ENCODE measurements at places on chromosomes 1 and 21.

- no peak for DNase-seq
Observed at GRCh38 chr1:24895511-24895910, 34.6 kb downstream of the RUNX3 start.

GRCh38 chr1:6688001-6688400 is 13.6 kb downstream of the DNAJC11 start:
- DNase-seq = no peak

DNA sequence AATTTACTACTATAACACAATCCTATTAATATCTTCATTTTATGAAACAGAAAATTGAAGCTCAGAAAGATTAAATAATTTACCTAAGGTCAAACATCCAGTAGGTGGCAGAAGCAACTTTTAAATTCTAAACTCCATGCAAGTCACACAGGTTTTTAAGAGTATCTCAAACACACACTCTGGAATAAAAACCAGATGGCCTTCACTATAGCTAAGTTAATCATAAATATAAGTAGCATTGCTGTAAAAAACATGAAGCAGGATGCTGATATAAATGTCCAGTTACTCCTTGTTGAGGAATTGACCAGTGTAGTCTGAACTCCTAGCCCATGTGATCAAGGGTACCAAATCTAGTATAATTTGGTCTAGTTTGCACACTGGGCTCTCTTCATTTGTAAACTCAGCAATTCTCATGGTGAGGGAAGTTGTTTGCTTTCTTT is 9.4 kb upstream of the FMO3 start:
- DNase-seq = no peak

GRCh38 chr21:46545363-46545762 is 59.5 kb downstream of the S100B start:
- no peak for DNase-seq

- no peak for DNase-seq
Observed at GRCh38 chr1:8536515-8536914, 218.6 kb downstream of the SLC45A1 start.

DNA sequence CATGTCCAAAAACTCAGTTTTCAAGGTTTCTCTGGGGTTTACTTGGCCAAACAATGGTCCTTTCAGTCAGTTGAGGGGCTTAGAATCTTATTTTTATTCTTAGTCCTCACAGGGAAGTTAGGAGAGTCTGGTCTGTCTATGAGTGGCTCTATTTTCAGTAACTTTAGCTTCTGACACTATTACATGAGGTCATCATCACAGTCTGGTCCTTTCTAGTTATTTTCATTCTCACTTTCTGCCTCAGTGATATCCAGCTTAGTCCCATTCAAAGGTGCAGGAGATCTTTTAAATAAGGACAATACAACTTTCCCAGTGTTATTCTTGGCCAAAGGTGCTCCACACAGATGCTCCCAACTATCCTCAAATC is 30.0 kb upstream of the FGGY start:
- no peak for DNase-seq

DNA sequence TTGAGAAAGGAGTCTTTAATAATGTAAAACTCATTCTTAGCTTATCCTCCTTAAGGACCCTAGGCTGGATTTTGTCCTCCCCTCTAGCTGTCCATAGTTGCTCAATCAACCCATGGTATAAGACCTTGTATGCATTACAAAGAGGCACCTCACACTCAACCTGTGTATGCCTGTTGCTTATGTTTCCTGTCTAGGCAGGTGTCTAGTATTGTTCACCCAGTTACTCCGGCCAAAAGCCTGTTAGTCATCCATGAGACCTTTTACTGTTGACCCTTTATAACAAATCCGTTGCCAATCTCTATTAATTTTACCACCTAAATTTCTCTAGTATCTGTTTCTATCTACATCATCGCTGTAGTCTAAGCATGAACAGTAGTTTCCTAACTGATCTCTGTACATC is 3.7 kb downstream of the LYPLAL1 start:
- DNase-seq = no peak

DNA sequence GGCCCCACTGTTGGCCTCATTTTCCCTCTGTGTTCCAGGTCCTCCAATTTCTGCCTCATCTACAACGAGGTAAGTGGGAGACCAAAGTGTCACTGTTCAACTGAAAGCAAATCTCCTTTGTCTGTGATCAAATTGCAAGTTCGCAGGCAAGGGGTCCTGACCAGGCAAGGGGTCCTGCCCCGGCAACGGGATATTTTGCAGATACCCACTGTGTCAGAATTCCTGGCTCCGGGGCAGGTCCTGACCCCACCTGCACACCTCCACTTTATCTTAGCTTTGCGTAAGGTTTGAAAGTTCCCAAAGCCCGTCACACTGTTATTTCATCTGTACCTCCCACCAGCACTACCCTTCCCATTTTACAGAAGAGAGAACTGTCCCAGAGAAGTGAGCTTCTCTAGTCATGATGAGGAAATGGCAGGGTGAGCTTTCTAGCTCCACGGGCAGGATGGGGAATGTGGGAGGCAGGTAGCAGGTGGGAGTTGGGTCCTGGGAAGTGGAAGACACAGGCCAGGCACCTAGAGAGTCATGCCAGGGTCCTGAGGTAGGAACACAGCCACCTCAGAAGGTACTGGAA is 32.0 kb upstream of the CSF1 start:
- no peak for DNase-seq

GRCh38 chr1:74505928-74506710 is 6.3 kb downstream of the LRRC53 start:
- no peak for DNase-seq

DNA sequence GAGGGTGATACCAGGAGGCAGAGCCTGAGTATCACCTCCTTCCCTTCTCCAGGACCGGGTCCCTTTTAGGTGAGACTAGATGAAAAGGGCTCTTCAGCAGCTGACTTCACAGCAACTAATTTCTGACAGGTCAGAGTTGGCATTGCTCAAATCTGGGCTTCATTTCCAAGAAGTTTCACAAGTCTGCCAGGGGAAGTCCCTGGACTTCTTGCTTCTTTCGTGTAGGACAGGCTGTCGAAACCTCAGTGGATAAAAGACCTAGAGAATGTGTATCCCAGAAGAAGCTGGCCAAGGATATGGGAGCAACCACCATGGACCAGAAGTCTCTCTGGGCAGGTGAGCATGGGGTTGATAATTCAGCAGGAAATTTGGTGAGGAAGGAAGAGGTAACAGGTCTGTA is at the start of gene CHI3L2:
Gene CHI3L2 (plus strand): TSS at position 280 of the 400 bp plus-strand sequence. CDS start 17 bp downstream, at position 297.
- DNase-seq = no peak

DNA sequence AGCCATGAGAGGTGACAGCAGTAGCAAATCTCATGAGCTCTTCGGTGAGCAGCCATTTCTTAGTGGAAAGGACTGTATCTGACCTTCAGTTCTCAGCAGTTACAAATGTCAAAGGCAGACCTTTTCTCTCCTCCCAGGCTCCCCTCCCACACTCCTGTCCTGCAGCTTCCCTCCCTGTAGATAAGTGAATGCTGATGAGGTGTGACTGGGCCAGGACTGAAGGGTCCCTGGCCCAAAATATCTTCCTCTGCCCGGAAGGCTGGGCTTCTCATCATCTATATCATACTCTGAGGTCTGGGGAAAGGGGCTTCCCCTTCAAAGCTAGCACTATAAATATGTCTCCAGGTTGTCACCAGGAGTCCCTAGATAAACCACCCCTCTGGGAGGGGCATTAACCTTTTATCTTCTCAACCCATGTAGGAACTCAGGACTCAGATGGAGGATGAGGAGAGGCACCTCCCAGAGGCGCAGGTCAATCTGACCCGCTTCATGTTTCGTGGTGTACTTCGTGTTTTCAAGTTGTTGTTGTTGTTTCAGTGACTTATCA is 3.6 kb upstream of the ADAMTSL4 start:
- no peak for DNase-seq

GRCh38 chr1:10192263-10192662 is 18.1 kb upstream of the KIF1B start:
- no peak for DNase-seq

DNA sequence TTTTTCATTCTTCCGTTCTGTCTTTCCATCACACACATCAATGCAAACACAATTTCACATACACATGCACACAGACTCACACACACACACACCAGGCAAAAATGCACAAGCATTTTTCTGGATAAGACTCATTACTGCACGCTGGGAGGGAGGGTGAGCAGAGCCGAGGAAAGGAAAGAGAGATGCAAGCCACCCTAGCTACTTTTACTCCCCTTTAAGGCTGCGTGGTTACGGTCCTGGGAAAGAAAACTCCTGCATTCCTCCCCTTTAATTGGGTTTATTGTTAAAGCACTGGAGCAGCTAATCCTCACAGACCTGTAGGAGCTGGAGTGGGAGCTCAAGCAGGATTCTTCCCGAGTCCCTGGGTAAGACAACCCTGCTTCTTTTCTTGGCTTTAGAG is at the start of gene CAMK1G:
Gene CAMK1G (plus strand): TSS at position 307 of the 400 bp plus-strand sequence. CDS start 11,270 bp downstream, outside the sequence.
- DNase-seq = no peak

DNA sequence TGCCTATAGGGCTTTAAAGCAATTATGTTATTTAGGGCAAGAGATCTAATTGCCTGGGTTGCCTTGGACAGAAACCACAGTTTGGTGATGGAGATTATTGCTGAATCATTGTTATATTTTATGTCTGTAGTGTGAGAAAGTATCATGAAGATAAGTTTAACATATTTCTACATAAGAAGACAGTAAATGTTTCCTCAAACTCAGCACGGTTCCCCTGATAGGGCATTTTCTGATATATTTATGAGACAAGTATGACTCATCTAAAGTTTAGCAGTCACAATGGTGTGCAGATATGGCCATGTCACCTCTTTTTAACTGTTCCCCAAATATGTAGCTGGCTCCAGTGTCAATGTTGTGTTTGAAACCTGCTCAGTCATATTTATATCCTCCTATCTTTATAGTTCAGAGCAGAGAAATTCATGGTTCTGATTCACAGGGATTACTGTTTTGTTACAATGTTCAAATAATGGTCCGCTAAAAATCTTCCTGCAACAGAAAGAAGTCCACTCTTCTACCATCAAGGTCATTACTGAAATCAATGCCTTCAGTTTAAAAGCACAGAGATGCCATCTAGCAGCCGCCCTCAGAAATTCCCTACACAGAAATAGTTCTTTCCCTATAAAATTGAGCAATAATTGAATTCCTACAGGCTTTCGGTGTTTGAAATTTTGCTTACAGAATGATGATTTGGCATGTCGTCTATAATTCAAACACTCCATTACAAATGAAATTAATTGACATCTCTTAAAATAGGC is 3.7 kb downstream of the OLFM3 start:
- no peak for DNase-seq

Data from mesothelial cell of epicardium (in vitro differentiated cells).